ENCODE measurements at places on chromosomes 1 and 21. TPM values are rescaled to one million over a fixed set of nuclear protein-coding genes. Genes with fewer than 3 reads are reported as not detected.

Gene EXO1
- total RNA-seq, result 0.65 TPM

Gene PTPRF
- 7.7 TPM for total RNA-seq

Gene RPTN
- not detected for total RNA-seq

Gene ZNF593OS
- total RNA-seq, result not detected

Gene ITLN1
- total RNA-seq, result 9.2 TPM

Gene SNRPE
- 63.1 TPM for total RNA-seq

Gene FCRLB
- 0.35 TPM for total RNA-seq

Gene SERTAD4
- total RNA-seq, result 5.1 TPM

Gene SPATA45
- not detected for total RNA-seq

Gene PDZK1IP1
- not detected for total RNA-seq

Gene NHLH1
- total RNA-seq, result not detected

Gene MMEL1
- total RNA-seq, result 0.35 TPM

Gene S100A8
- 79.9 TPM for total RNA-seq

Gene OR2G6
- not detected for total RNA-seq

Gene IL22RA1
- 0.24 TPM for total RNA-seq

Data from Right ventricle myocardium inferior (tissue), 1 donor.